ENCODE measurements at places on chromosomes 4 and X. TPM values are rescaled to one million over a fixed set of nuclear protein-coding genes. Genes with fewer than 3 reads are reported as not detected.

The CENPVL2 gene
- not detected for total RNA-seq

The ACSL1 gene
- 26.4 TPM for total RNA-seq

The EDNRA gene
- 0.36 TPM for total RNA-seq

The CDKN2AIP gene
- total RNA-seq, result 15.6 TPM

The OPN1MW gene
- not detected for total RNA-seq

The ARMCX6 gene
- 37.5 TPM for total RNA-seq

The FAM9B gene
- 0.10 TPM for total RNA-seq

The AFP gene
- 1.1 TPM for total RNA-seq

The CTSO gene
- 5.0 TPM for total RNA-seq

The MAGEA2B gene
- total RNA-seq, result 16.1 TPM

The HERC5 gene
- total RNA-seq, result 6.1 TPM

The NDNF gene
- not detected for total RNA-seq

The VCX3A gene
- total RNA-seq, result not detected

The MGARP gene
- total RNA-seq, result 0.68 TPM

The SNX12 gene
- 75.6 TPM for total RNA-seq

The ARHGAP6 gene
- total RNA-seq, result not detected

The BGN gene
- total RNA-seq, result 6.6 TPM

The RTL5 gene
- 1.2 TPM for total RNA-seq

The TRIML2 gene
- total RNA-seq, result not detected

The ZNF330 gene
- 19.3 TPM for total RNA-seq

The PAGE4 gene
- total RNA-seq, result not detected

The CPE gene
- total RNA-seq, result under 0.01 TPM

The TLL1 gene
- total RNA-seq, result not detected

The PAGE2B gene
- total RNA-seq, result 0.78 TPM

The PPP4R3C gene
- total RNA-seq, result 0.10 TPM

Data from RPMI7951 (cell line).